ENCODE measurements at places on chromosomes 2 and 18.

DNA sequence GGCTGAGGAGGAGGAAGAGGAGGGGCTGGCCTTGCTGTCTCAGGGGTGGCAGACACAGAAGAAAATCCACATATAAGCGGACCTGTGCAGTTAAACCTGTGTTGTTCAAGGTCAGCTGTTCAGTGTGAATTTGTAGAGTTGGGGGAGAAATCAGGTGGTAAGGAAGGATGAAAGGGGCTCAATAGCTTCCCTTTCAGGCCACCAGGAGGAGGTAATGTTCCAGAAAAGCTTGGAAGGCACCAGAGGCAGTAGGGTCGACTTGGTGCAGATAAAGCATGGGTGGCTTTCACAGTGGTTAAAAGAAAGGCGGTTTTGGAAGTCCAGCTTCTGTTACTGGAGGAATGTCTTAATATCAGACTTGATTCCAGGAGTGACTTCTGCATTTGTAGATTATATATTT, 167.4 kb downstream of the THSD7B start:
- no peak for DNase-seq

- DNase-seq = no peak
Measured at GRCh38 chr18:38981389-38981788, 1415.8 kb upstream of the CELF4 start.

GRCh38 chr2:113895301-113895700, 5.4 kb downstream of the ACTR3 start:
- no peak for DNase-seq

DNA sequence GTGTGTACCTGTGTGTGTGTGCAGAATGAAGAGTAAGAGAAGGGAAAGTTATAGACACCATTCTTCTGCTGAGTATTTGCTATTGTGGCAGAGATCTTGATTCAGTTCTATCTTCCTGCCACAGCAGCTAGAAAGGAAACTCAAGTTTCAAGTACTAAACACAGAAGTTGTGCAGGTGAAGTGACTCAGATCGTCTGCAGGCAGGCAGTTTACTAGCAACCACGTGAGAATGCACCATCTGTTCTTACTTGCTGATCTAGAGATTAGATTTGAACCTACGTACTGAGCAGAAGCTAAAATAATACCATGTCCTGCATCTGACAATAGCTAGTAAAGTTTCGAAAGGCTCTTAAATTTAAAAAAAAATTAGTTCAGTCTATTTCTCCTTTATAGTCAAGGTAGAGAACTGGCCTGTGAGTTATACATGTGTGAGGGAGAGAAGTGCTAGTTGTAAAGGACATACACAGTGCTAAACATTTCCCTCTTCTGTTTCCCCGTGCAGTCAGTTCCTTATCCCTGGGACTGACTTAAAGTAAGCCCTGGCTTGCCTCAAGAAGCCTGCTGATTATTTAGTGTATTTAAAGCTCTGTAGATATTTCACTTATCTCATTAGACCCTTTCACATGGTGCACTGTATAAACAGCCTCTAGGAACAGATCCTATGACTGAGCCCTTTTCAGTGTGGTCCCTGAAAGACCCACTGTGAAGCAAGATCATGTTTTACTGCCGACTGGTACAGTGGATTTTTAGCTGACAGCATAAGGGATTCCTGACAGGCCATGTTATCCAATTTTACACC, 45.0 kb downstream of the SLC38A11 start:
- DNase-seq = no peak

GRCh38 chr2:10245661-10246060, 57.0 kb upstream of the HPCAL1 start:
- DNase-seq = no peak

DNA sequence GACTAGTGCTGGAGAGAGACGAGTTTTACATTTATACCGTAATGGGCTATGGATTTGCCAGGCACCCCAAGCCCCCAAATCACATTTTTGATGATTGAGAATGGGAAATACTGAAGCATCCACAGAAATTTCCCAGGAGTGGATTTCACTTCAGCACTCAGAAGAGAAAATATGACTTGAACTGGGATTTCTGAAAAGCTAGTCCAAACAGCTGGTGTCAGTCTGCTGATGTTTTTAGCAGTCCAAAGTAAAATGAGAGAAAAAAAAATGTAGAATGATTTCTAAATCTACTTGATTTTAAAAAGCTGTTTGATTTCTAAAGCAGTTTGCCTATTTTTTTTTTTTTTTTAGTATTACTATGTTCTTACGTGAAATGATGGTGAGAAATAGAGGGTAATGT, 105.0 kb downstream of the PLEKHM3 start:
- DNase-seq = no peak

- no peak for DNase-seq
Measured at GRCh38 chr18:62480927-62481326, 41.9 kb upstream of the ZCCHC2 start.

- DNase-seq = no peak
Measured at GRCh38 chr2:150107170-150107569, 380.3 kb downstream of the RND3 start.

All from activated gamma-delta T cell treated with anti-CD3 and anti-CD28 coated beads, Interleukin-2, amount 50 U/mL, for 16 hours (primary cell).